ENCODE measurements at places on chromosomes 3 and 15.

- no peak for DNase-seq
Measured at GRCh38 chr3:98592345-98592935, 971 bp downstream of the CPOX start.

DNA sequence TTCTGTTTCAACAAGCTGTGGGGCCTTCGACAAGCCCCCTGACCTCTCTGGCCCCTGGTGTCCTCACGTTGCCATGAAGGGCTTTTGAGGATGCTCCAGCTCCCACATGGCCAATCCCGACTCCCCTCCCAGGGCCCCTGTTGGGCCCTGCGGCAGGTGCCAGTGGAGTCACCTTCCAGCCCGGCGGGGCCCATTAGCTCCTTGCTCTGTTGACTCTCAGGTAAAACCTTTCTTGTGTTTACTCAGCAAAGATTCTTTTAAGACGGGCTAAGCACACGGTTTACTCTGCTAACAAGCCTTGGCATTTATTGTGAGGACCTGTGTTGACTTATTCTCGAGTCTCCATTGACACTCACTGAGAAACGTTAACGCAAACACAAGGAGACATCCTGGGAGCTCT, 15.0 kb downstream of the RPLP1 start:
- no peak for DNase-seq

DNA sequence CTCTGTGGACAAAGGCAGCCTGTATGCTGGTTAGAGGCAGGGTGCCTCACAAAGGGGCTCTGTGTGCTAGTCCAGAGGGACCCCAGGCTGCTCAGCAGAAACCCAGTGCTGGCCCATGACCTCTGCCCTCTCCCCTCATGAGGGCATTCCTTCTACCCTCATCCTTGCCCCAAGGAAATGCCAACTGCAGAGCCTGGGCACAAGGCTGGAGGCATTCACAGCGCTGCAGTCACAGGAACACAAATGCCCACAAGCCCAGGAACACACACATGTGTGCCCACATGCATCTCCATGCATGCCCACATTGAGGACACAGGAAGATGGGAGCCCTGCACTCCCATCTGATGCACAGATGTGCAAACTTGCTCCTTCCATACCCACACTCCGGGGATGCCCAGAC, 3.8 kb downstream of the INKA1 start:
- no peak for DNase-seq

DNA sequence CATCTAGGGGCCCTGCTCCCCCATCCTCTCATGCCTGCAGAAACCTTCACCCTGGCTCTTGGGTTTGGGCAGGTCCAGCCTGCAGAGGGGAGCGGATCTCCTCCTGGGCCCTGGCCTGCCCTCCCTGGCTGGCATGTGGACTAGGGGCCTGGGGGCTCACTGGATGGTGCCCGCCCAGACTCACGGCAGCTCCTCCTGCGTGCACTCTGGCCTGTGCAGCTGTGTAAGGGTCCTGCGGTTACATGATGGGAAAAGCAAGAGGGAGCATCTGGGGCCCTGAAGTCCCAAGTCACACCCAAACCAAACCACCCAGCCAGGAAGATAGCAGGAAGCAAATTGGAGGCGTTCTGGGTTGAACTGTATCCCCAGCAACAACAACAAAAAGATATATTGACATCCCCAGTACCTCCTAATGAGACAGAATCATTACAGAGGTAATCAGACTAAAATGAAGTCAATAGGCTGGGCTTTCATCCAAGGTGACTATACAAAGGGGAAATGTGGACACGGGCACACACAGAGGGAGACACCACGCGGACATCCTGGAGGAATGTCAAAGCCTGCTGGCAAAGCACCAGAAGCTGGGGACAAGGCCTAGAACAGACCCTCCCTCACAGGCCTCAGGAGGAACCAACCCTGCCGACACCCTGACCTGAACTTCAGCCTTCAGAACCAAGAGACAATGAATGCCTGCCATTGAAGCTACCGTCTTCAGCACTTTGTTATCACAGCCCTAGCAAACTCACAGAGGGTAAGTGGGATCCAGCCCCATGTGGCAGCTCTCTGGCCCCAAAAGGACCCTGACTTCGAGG, 10.4 kb upstream of the CLK3 start:
- DNase-seq, result no peak

- DNase-seq, result no peak
Measured at GRCh38 chr3:94294806-94295205, 231.9 kb downstream of the NSUN3 start.
